ENCODE measurements at places on chromosomes 12 and 14. TPM values are rescaled to one million over a fixed set of nuclear protein-coding genes. Genes with fewer than 3 reads are reported as not detected.

CATSPERB gene
- total RNA-seq, result not detected

PLA2G1B gene
- not detected for total RNA-seq

NRXN3 gene
- 0.69 TPM for total RNA-seq

PELI2 gene
- 3.0 TPM for total RNA-seq

SLCO1C1 gene
- total RNA-seq, result not detected

KRT2 gene
- total RNA-seq, result not detected

KANSL2 gene
- 40.8 TPM for total RNA-seq

RTL1 gene
- total RNA-seq, result 0.15 TPM

ADAM21 gene
- total RNA-seq, result 0.07 TPM

MANSC4 gene
- total RNA-seq, result not detected

DNA sequence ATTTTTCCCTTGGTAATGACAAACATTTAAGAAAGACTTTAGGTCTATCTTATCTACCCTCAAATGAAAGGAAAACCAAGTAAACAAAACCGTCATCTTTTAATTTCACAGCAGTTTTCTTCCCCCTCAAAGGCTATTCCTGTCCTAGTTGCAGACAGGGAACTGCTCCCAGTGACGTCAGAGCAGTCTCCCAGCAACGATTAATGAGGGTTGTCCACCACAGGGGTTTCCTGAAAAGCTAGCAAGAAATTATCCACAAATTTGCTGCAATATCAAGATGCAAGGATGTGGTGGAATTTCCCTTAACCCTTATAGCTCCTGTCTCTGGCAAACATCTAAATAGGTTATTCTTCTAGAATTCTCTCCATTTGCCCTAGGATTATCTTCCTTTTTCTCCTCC, 89.1 kb upstream of the STAC3 start:
- H3K36me3 ChIP-seq, result no peaks in the 10 kb centered on the region
- peak overlapping the region; percentile 49 for H3K27ac ChIP-seq
- peaks cover 47% of the 10 kb centered on the region for H3K4me1 ChIP-seq

DNA sequence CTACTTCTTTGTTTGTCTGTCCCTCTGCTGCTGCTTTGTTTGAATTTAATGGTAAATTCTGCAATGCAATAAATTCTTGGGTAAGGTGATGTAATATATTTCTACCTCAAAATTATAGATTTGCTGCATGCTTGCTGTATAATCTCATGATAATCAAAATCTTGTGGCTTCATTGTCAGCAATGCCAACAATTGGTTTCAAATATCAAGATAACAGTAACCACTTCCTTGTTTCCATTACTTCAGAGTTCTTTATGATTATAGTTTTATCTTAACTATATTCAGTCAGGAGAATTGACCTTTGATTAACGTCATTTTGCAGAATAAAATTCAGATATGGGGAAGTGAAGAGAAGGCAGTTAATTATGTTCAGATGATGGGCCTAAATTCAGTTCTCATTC, 30.2 kb upstream of the RNU6-8 start:
- H3K4me1 ChIP-seq, result no peaks in the 10 kb centered on the region
- H3K27ac ChIP-seq, result no peak overlapping the region
- no peak overlapping the region for H3K4me3 ChIP-seq
- DNase-seq, result peak; percentile 28
- no peaks in the 10 kb centered on the region for H3K36me3 ChIP-seq

DNA sequence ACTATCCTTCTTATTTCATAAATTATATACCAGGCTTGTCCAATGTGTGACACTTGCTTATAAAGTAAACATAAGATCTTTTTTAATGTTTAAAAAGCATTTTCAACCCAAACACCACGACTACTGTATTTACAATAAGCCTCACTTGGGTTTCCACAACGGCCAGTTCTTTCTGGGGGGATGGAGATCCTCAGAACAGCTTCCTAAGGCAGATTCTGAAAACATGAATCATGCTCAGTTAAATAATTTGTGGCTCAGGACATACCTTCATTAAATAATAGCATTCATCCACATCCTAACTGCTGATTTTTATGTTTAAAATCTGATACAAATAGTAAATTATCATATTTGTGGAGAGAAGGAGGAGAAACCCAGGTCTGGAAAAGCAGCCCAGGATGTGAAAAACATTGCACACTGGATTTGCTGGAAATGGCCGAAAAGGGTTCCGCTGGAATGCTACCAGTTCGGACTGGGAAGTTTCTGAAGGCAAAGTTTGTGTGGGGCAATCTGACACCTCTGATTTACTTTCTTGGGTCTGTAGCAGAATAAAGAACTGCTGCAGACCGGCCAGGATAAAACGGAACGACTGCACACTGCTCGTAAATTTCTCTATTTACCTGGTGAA, 597 bp downstream of the GLT8D2 start:
- H3K4me1 ChIP-seq, result no peaks in the 10 kb centered on the region
- H3K27ac ChIP-seq, result no peak overlapping the region
- peak overlapping the region; percentile 27 for H3K4me3 ChIP-seq
- H3K36me3 ChIP-seq, result no peaks in the 10 kb centered on the region
- H3K27me3 ChIP-seq, result no peaks in the 10 kb centered on the region
- DNase-seq, result peak; percentile 61

GRCh38 chr12:22855456-22855855, 230.5 kb downstream of the ETNK1 start:
- H3K36me3 ChIP-seq, result no peaks in the 10 kb centered on the region
- no peak overlapping the region for H3K27ac ChIP-seq
- H3K27me3 ChIP-seq, result no peaks in the 10 kb centered on the region
- H3K4me3 ChIP-seq, result no peak overlapping the region
- H3K4me1 ChIP-seq, result peaks cover 27% of the 10 kb centered on the region

GRCh38 chr12:128259556-128260070, 7.4 kb upstream of the TMEM132C start:
- H3K27ac ChIP-seq, result no peak overlapping the region
- peaks cover 18% of the 10 kb centered on the region for H3K27me3 ChIP-seq
- H3K4me1 ChIP-seq, result no peaks in the 10 kb centered on the region

GRCh38 chr14:61382842-61383241, 61.5 kb downstream of the PRKCH start:
- DNase-seq, result no peak
- H3K4me3 ChIP-seq, result no peak overlapping the region
- H3K4me1 ChIP-seq, result peaks cover 56% of the 10 kb centered on the region
- no peaks in the 10 kb centered on the region for H3K27me3 ChIP-seq
- H3K36me3 ChIP-seq, result no peaks in the 10 kb centered on the region
- no peak overlapping the region for H3K27ac ChIP-seq

DNA sequence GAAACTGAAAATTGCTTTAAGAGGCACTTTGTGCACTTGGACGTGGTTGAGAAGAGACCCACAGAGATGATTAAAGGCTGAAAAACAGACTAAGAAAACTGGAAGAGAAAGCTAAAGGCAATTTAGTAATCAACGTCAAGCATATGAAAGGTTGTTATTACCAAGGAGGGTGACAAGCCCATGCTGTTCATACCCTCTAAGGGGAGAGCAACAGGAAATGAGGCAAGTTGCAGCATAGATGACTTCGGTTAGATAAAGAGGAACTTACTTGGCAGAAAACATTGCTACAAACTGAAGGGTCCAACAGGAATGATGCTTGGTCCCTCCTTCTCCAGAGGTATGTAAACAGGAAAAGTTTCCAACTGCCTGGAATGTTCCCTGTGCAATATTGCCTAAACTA, 107.8 kb downstream of the DUSP6 start:
- no peak overlapping the region for H3K27ac ChIP-seq
- peak; percentile 84 for DNase-seq

- DNase-seq, result no peak
- H3K36me3 ChIP-seq, result no peaks in the 10 kb centered on the region
- no peak overlapping the region for H3K4me3 ChIP-seq
- H3K4me1 ChIP-seq, result no peaks in the 10 kb centered on the region
- no peaks in the 10 kb centered on the region for H3K27me3 ChIP-seq
Observed at GRCh38 chr14:37263656-37264236, 66.0 kb downstream of the MIPOL1 start.

DNA sequence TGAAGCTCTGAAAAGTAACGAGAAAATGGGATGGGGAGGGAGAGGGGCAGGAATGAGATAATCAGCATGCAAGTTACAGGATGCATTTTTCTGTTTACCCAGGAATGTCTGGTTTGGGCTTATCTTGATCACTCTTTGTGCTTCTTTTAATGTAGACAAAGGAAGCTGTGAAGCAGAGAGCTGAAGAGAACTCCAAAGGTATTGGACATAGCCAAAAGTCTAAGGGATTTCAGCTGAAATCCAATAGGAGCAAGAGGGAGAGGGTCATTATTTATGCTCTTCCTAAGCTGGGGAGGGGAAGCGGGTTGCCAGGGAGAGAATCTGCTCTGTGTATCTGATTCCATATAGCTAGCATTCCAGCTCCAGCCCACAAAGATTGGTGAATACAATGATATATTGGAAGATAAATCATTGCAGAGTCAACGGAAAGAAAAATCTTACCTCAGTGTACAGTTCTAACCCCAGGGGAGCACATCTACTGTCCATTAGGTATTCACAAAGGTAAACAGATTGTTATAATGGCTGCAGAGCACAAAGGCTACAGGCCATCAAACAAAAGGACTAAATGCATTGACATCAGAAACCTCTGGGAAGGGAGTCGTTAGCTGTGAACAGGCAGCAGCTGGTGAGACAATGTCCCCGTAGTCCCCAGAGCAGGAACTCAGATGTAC, 61.0 kb upstream of the PELI2 start:
- no peak overlapping the region for H3K27ac ChIP-seq
- no peak overlapping the region for H3K4me3 ChIP-seq
- DNase-seq, result no peak
- no peaks in the 10 kb centered on the region for H3K36me3 ChIP-seq
- no peaks in the 10 kb centered on the region for H3K4me1 ChIP-seq
- H3K27me3 ChIP-seq, result peaks cover 44% of the 10 kb centered on the region

DNA sequence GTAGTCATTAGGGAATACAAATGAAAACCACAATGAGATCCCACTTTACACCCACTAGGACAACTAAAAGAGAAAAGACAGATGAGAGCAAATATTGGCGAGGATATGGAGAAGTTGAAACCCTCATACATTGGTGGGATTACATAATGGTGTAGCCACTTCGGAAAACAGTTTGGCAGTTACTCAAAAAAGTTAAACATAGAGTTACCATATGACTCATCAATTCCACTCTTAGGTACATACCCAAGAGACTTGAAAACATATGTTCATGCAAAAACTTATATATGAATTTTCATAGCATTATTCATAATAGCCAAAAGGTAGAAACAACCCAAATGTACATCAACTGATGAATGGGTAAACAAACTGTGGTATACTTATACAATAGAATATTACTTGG, 27.1 kb downstream of the ALDH1L2 start:
- DNase-seq, result no peak
- H3K27ac ChIP-seq, result no peak overlapping the region
- H3K27me3 ChIP-seq, result no peaks in the 10 kb centered on the region

GRCh38 chr14:21025371-21026273, 761 bp upstream of the NDRG2 start:
- peak overlapping the region; percentile 65 for H3K4me3 ChIP-seq
- H3K27me3 ChIP-seq, result no peaks in the 10 kb centered on the region
- peak overlapping the region; percentile 92 for H3K27ac ChIP-seq

DNA sequence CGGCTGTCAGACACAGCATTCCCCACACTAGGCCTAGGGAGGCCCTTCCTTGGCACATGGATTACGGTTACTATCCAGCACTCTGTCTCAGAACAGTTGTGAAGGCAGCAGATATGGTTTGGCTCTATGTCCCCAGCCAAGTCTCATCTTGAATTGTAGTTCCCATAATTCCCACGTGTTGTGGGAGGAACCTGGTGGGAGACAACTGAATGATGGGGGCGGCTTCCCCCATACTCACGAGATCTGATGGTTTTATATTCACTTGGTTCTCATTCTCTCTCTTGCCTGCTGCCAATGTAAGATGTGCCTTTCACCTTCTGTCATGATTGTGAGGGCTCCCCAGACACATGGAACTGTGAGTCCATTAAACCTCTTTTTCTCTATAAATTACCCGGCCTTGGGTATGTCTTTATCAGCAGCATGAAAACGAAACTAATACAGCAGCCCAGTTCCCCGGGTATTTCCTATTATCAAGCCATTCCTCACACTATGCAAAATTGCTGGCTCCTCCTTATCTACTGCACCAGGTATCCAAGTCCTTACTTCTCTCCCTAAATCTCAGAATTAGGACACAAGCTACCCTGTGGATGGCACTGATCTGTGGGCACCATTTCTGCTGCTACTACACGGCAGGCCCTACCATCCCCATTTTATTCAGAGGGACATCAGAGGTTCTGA, 33.3 kb downstream of the NT5DC3 start:
- no peak overlapping the region for H3K4me3 ChIP-seq
- H3K27ac ChIP-seq, result no peak overlapping the region
- peaks cover 4% of the 10 kb centered on the region for H3K27me3 ChIP-seq
- peaks cover 4% of the 10 kb centered on the region for H3K4me1 ChIP-seq

DNA sequence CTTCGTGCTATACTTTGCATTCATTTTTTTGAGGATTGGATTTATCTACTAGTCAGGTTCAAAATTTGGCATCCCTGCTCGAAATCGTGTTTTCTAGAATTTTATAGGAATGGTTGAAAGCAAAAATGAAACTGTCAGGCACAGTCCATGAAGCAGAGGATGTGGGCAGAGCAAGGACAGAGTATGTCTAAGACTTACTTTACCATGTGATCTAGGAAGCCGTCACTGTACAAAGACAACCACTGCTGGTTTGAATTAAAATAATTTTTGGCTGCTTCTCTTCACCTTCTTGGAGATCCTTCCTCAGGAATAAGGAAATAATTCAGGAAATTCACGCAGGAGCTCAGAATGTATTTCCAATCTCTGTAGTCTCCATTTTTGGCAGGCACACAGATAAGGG, 31.6 kb upstream of the SGPP1 start:
- no peaks in the 10 kb centered on the region for H3K27me3 ChIP-seq
- no peaks in the 10 kb centered on the region for H3K4me1 ChIP-seq
- no peak overlapping the region for H3K27ac ChIP-seq
- DNase-seq, result peak; percentile 39

DNA sequence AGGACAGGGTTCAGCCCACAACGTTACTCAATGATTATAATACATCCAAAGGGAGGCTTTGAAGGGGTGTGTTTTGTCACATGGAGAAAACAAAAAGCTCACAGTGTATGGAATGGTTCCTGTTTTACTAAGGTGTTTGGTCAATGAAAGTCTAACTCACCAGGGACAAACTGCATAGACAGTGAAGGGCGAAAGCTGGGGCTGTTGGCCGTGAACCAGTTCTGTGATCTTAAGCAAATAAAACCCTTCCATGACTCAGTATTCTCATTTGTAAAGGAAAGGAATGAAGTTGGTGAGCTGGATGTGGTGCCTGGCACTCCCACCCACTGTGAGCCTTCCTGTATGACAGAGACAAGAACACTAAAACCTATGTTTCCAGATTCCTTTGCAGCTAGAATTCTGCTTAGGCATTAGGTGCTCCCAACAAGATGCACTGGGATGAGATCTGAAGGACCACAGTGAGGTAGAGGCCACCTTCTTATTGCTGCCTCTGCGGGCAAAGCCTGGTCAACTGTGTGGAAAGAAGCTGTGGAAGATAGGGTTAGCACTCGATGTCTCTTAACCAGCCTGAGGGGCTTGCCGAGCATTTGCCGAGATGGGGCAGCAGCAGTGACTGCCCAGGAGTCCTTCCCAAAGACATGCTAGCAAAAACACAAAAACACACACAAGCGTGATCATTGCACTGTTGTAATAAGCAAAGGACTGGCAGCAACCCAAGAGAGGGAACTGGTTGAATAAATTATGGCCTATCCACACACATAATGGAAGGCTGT, 48.5 kb downstream of the VCPKMT start:
- H3K4me1 ChIP-seq, result no peaks in the 10 kb centered on the region
- H3K27ac ChIP-seq, result no peak overlapping the region
- H3K27me3 ChIP-seq, result no peaks in the 10 kb centered on the region
- peak; percentile 71 for DNase-seq

- no peaks in the 10 kb centered on the region for H3K36me3 ChIP-seq
- DNase-seq, result no peak
- peaks cover 52% of the 10 kb centered on the region for H3K4me1 ChIP-seq
- no peak overlapping the region for H3K4me3 ChIP-seq
- peak overlapping the region; percentile 82 for H3K27ac ChIP-seq
Observed at GRCh38 chr12:120818416-120818815, 85.7 kb downstream of the SPPL3 start.

All from cardiac muscle cell (in vitro differentiated cells and primary cell).